Stimulated activated memory B cell treated with anti-CD40 and anti-IgM and Interleukin-4, amounts not matched to agents 10 μg/mL and 1 μg/mL and 100 μg/mL, for 72 hours (primary cell): ENCODE measurements at places on chromosomes 2 and 18.

DNA sequence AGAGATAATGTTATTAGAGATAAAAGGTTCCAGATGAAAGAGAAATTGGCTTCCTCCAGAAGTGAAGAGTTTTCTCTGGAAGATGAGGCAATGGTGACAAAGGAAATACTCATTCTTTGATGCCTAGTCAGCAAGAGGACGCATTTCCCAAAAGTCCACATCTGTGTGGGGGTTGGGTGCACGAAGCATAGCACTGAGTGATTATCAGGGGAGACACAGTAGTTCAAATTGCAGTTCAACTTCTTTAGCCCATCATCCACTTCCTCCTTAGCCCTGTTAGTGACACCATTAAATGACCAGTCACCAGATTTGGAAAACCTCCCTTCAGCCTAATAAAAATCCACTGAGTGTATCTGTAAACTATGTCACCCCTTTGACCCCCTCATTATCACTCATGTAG, 80.9 kb upstream of the PHLPP1 start:
- ATAC-seq: no peak

DNA sequence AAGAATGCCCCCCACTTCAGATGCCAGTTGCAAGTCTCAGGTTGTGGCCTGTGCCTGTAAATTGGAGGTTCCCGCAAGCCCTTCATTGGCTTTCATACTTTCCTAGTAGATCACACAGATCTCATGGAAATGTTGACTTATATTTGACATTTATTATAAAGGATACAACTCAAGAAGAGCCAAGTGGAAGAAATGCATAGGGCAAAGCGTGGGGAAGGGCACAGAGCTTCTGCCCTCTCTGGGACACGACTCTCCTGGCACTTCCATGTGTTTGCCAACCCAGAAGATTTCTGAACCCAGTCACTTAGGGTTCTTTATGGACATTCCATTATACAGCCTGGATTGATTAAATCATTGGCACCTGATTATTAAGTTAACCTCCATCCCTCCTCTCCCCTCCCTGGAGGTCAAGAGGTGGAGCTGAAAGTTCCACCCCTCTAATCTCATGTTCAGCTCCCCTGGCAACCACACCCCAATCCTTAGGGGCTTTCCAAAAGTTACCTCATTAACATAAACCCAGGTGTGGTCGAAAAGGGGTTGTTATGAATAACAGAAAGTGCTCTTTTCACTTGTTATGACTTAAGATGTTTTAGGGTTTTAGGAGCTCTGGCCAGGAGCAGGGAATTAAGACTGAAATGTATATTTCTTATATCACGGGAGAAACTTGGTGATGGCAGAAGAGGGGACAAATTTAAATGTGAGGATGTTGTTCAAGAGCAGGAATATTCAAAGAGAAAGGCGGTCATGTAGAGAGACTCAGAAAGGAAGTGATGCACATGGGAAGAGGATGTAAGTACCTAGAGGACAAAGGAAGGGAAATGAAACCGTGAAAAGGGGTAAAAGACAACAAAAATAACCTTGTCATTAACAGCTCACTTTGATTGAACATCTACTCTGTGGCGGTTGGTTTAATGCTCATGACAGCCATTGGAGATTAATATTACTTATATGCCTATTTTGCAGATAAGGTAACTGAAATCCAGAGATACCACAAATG, 31.8 kb downstream of the SP100 start:
- ATAC-seq: peak; percentile 93

- no peak for ATAC-seq
These were observed 139.1 kb upstream of the FHL2 start for GRCh38 chr2:105537920-105538319.

DNA sequence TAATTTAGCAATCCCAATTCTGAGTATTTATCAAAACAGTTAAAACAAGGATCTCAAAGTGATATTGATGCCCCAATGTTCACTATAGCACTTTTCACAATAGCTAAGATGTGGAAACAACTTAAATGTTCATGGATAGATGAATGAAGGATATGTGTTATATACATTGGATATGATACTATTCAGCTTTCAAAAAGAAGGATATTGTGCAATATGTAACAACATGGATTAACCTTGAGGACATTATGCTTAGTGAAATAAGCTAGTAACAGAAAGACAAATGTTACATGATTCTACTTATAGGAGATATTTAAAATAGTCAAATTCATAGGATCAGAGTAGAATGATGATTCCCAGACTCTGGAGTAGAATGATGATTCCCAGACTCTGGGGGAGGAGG, 78.0 kb downstream of the INSIG2 start:
- no peak for ATAC-seq

- ATAC-seq: no peak
These were observed 29.8 kb downstream of the PIEZO2 start for GRCh38 chr18:11119550-11119949.

DNA sequence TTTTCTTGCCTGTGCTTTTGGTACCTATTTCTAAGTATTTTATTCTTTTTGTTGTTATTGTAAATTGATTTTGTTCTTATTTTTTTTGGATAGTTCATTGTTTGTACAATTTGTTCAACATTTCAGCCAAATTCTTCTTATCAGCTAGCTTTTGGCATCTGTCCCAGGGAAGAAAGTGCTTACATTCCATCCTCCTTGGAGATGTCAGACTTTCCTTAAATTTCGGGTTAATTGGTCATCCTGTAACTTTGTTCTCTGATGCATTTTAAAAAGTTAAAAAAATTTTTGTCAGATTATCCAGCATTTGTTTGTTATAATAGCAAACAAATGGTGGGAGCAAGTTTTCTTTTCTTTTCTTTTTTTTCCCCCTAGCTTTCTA, 60.3 kb downstream of the PTH2R start:
- no peak for ATAC-seq

DNA sequence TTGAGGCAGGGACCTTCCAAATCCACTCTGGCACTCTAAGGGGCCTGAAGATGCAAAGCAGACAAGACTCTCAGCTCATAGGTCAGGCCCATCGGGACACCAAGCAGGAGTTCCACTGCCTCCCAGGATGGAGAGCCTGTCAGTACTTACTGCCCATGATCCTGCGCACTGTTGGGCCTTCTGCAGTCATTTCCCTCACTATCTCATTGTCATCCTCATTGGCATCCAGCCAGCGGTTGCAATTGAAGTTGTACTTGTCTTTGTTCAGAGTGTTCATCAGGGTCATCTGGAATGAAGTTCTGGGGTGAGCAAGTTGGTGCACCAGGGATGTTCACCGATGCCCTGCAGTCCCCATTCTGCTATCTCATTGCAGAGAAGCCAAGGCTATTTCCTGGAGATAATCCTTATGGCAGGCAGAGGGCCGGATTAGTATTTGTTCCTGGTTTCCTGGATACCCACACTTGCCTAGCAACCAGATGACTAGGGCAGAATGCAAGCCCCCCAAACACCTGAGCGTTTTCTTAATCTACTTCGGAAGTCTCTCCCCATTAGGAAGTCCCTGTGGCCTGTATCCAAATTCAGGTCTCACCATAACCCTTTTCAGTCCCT, 65.1 kb downstream of the LOXHD1 start:
- ATAC-seq: no peak

GRCh38 chr2:215161301-215161829, 22.9 kb upstream of the ABCA12 start:
- ATAC-seq: no peak

DNA sequence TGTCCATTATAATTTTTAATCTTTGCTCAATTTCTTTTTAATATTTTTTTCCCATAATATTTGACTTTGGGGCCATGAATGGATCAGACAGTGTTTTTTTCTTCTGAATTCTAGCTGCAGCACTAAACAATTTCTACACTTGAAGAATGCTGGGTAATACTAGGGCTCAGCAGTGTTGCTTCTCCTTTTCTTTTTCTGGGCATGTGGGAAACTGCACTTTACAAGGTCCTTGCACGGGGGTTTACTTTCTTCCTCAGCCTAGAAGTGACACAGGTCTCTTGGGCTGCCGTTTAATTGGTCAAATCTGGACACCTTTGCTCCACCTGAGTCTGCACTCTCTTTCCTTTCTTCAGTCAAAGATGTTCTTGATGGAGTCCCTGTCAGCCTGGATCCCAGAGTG, 135.4 kb upstream of the APCDD1 start:
- no peak for ATAC-seq

GRCh38 chr2:72694715-72695496, 130.9 kb downstream of the EXOC6B start:
- ATAC-seq: no peak

DNA sequence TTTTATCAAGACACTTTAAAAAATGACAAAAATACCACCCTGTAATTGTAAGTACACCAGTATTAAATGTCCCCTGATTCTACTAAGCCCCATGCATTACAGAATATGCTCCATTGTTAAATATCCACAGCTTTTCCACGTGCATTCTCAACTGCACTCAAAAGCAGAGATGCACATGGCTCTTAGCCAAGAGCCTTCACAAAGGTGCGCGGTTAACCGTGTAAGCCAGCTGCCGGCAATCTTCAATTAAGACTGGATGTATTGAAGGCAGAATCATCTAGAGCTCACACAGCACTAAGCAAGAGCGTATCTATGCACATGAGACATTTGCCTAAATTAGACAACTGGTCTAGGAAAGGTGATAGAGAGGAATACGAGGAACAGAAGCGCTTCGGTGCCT, 278.3 kb downstream of the NAPG start:
- ATAC-seq: no peak

DNA sequence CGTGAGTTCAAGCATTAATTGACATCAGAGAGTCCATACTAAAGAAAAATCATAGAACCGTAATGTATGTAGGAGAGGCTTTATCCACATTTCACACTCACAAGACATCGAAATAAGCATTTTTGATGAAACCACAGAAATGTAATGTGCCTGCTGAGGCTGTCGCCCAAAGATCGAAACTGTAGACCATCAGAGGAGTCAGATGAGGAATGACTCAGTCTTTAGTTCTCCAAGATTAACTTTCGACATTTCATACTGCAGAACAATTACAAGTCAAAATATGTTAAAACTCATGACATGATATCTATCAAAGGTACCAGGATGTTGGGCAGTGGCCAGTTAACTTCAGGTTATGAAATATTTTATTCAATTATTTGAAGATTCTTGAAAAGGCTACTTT, 79.6 kb downstream of the RAB31 start:
- ATAC-seq: no peak

GRCh38 chr2:176130957-176131847, 1.7 kb downstream of the HOXD8 start:
- no peak for ATAC-seq

- no peak for ATAC-seq
These were observed 249.4 kb upstream of the SOX11 start for GRCh38 chr2:5442736-5443135.

GRCh38 chr18:11309172-11309571, 159.8 kb upstream of the PIEZO2 start:
- ATAC-seq: no peak

DNA sequence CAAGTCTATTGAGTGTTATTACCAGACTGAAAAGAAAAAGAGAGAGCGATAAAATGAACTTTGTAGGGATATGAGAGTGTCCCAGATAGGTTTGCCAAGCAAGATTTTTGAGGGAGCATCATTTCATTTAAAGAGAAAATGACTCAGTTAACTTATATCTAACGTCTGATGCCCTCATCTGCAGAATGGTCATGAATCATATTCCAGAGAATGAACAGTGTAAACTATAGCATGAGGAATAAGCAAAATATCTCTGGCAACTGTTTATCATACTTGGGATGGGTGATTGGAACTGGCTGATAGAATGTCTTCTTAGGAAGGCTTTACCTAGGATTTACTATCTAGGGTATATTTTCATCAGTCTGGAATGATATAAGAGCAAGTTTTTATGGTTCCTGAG, 289.4 kb downstream of the CMPK2 start:
- no peak for ATAC-seq

DNA sequence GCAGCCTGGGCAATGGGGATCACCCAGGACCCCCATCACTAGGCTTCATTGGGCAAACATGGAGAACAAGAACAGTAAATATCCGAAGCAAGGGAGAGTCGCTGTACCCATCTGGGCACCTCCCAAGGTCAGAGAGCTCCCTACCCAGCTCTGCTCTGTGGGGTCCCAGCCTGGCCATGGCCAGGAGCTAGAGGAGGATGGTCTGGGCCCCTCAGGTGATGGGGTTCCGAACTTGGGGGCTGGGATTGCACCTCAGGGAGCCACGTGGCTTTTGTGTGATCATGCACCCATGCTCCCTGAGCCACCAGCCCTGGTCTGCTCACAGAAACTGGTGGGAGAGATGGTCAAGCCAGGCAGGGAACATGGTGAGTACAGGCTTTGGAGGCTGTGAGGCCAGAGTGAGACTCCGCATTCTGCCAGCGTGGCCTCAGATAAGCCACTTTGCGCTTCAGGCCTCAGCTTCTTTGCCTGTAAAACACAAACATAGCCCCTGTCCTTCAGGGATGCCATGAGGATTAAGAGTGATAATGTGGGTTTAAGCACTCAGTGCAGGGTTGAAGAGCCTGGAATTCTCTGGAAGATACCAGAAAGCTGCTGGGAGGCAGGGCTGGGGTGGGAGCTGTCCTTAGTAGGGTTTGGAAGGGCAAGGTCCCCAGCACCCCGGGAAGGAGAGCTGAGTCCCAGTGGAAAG, 3.0 kb upstream of the NMUR1 start:
- no peak for ATAC-seq

DNA sequence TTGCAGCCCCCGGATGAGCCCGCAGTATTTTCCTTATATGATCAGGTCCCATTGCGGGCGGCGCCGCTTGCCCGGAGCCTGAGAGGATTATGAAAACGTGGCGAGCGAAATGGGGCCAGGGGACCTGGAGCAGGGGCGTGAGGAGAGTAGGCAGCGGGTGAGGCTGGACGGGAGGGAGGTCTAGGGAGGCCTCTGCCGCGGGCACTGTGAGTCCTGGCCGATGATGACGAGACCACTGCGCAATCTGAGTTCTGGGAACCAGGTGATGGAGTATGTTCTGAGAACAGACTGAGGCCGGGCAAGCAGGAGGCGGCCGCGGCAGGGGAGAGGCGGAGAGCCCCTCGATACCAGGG, 790 bp upstream of the ACAA2 start:
- peak; percentile 52 for ATAC-seq

DNA sequence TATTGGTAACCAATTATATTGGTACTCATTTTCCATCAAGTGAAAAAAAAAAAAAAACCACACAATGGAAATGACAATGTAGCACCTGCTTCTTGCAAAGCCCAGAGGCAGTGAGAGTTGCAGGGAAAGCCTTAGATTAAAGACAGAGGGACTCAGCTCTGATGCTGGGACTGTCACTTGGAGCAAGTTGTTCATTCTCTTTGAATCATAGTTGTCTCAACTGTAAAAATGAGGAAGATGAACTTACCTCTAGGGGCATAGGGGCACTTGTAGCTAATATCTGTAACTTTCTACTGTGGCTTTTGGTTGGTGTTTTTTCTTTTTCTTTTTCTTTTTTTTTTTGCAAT, 81.4 kb upstream of the LPIN2 start:
- no peak for ATAC-seq

- ATAC-seq: peak; percentile 94
These were observed 53.7 kb upstream of the APCDD1 start for GRCh38 chr18:10400534-10401307.
